ENCODE measurements at places on chromosomes 7 and 10. TPM values are rescaled to one million over a fixed set of nuclear protein-coding genes. Genes with fewer than 3 reads are reported as not detected.

GRCh38 chr7:13259930-13260329 lies 572.5 kb downstream of the ARL4A start:
- no peak for DNase-seq

GRCh38 chr10:34988397-34989067 lies 101.6 kb downstream of the CUL2 start:
- DNase-seq: no peak

DNA sequence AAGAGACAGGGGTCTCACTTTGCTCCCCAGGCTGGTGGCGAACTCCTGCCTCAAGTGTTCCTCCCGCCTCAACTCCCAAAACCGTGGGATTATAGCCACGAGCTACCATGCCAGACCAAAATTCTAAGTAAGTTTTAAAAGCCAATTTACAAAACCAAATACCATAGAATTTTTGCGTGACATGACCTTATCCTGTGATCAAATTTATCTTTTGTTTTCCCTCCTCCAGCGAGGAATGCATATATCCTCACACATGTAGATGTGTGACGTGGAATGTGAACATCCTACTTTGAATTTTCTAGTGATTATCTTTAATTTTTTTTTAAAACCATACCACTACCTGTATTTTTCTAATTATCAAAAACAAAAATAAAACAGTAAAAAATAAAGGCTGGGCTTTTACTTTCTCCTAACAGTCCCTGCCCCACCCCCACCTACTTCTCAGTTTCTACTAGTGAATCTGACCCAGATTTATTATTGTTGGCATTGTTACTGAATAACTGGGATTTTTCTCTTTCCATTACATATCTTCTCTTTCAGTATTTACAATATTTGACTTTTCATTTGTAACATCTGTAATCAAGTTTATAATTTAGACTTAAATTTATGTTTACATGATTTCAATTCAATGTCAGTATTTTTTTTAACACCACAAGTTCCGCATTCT lies 26.0 kb downstream of the CYTH3 start:
- DNase-seq: peak; percentile 50

The ERVW-1 gene
- polyA plus RNA-seq: not detected

The ST8SIA6 gene
- 0.40 TPM for polyA plus RNA-seq

The TMEM196 gene
- polyA plus RNA-seq: not detected

DNA sequence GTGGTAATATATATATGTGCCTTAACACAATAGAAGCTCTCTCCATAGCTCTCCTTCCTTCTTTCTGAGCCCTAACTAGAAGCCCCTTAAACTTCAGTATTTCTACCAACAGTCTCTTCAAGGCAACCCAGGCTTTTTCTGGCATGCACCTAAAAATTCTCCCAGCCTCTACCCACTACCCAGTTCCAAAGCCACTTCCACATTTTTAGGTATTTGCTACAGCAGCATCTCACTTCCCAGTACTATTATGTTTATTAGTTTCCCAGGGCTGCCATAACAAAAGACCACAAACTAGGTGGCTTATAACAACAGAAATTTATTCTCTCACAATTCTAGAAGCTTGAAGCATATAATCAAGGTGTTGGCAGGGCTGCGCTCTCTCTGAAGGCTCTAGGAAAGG lies 15.7 kb upstream of the TNKS2 start:
- no peak for DNase-seq

The PKD2L1 gene
- polyA plus RNA-seq: not detected

The HPSE2 gene
- polyA plus RNA-seq: not detected

The GPR85 gene
- polyA plus RNA-seq: 0.54 TPM

The ASAH2B gene
- polyA plus RNA-seq: 1.9 TPM

The TMEM229A gene
- polyA plus RNA-seq: not detected

The TMEM140 gene
- 17.9 TPM for polyA plus RNA-seq

DNA sequence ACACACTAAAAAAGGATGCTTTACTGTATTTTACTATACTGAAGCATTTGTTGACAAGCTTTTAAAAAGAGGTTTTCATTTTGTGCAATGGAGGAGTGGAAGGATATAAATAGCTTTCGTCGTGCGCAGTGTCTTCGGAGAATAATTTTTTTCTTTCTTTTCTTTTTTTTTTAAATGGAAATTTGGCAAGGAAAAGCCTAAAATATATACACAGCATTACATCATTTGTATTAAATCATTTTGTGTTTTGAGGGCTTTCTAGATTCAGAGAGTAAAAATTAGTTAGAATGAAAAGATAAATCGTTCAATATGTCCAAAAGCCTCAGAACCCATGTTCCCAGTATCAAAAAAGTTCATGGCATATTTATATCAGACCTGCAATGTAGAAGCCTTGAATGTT lies 150.2 kb upstream of the FERD3L start:
- no peak for DNase-seq

DNA sequence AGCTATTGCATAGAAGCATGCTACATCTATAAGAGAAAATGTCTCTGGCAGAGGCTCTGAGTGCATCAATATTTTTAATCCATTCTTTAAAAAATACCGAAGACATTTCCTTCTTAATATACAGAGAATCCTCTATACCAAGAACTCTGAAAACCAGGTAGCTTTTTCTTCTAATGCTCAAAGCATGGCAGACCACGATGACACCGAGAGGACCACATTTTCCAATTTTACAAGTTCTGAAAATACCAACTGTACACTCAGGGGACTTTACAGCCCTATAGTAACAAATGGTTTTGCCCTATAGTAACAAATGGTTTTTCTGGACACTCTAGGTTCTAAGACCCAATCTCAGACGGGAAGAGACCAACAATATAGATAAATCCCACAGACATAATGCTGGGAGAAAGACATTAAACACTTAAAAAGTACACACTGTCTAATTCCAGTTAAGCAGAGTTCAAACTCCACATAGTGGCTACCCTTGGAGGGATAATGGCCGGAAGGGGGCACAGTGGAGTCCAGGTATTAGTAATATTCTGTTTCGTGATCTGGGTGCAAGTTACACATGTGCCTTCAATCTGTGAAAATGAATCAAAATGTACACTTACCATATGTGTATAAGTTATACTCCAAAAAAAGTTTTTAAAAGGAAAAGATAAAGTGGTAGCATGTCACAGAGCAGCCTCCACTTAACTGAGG lies 26.2 kb downstream of the CCDC6 start:
- DNase-seq: no peak

DNA sequence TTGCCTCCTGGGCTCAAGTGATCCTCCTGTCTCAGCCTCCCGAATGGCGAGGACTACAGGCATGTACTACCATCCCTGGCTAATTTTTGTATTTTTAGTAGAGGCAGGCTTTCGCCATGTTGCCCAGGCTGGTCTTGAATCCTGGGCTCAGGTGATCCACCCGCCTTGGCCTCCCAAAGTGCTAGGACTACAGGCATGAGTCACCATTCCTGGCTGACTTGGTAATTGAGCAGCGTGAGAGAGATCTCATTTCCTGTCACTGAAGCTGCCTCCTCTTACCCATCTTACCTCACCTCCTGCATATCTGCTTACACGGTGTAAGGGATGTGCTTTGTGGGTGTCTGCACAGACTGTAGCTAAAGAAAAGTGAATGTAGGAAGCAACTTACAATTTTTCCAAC lies 9.7 kb downstream of the IFIT3 start:
- DNase-seq: peak; percentile 26

The OLAH gene
- 0.13 TPM for polyA plus RNA-seq
